ENCODE measurements at places on chromosomes 5 and 9.

DNA sequence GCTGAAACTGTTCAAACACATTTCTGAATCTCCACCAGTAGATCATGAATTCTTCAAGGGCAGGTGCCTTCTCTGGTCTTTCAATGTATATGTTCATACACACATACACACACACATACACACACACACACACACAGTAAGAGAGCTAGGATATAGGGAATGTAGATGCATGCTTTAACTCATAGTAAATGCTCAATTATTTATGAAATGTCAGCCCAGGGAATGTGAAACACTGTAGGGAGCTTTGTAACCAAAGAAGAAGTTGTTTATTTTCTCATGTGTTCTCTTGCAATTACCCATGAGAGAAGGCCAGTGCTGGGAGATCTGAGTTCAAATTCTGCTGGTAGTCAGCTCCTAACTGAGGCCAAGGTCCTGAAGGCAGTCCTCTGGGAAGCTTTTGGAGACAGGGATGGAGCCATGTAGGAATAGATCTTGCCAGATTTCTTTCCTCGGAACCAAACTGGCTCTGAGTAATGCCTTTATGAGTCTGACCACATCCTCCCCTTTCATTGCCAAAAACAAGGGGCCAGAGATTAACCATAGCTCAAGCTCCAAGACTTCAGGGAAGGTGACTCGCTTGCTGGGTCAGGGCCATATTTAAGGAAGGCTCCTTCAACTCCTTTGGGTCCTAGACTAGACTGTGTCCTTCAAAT is 487.0 kb upstream of the TNC start:
- no peak for DNase-seq

GRCh38 chr5:173592050-173592669 is 24.3 kb downstream of the BOD1 start:
- no peak for DNase-seq

GRCh38 chr5:22709743-22710142 is 143.4 kb downstream of the CDH12 start:
- DNase-seq: no peak

GRCh38 chr5:143671021-143671420 is 140.9 kb upstream of the HMHB1 start:
- no peak for DNase-seq

- no peak for DNase-seq
Observed at GRCh38 chr9:94140791-94141790, 56.8 kb downstream of the PTPDC1 start.

- no peak for DNase-seq
Observed at GRCh38 chr9:15944341-15944740, 391.5 kb downstream of the CCDC171 start.

- DNase-seq: no peak
Observed at GRCh38 chr9:92615790-92616189, 54.1 kb downstream of the IPPK start.

- peak; percentile 13 for DNase-seq
Observed at GRCh38 chr9:137128158-137128861, 10.6 kb upstream of the GRIN1 start.

GRCh38 chr5:67806654-67807438 is 408.7 kb upstream of the PIK3R1 start:
- no peak for DNase-seq

GRCh38 chr5:36108758-36109460 is 42.2 kb upstream of the UGT3A2 start:
- DNase-seq: no peak

- DNase-seq: no peak
Observed at GRCh38 chr5:90289837-90290236, 119.7 kb downstream of the CETN3 start.

- no peak for DNase-seq
Observed at GRCh38 chr9:99052815-99053715, 51.8 kb upstream of the TGFBR1 start.

DNA sequence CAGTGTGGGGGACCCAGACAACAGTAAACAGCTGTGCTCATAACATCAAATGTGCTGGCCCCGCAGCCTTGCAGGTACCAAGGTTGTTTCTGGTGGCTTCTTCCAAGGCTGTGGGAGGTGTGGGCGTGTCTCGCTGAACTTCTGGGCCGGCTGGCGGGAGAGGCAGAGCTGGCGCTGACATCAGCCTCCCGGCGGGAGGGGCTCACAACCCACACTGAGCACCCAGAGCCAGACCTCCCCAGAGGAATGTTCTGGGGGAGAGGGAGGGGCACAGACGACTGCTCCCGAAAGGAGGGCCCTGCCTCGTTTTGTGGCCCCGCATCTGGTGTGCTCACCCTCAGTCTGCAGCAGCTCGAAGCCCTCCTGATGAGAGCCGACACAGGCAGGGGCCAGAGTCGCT is 6.9 kb upstream of the SLC12A7 start:
- no peak for DNase-seq

DNA sequence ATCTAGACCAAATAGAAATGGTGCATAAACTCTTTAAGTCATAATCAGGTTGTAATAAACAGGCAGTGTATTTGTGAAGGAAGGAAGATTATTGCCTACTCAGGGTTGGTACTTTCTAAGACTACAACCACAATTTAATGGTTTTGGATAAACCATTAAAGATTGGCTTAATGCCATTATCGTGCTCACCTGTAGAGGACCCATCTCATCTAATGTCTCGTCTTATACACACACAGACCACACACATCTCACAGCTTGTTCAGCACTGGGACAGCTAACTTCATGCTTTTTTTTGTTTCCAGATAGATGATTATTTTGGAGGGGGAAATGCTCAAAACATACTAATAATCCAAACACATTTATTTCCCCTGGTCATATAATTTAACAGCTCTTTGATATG is 175.7 kb upstream of the SLC12A2 start:
- no peak for DNase-seq

- DNase-seq: no peak
Observed at GRCh38 chr9:136546697-136547501, 1.1 kb upstream of the NOTCH1 start.

GRCh38 chr5:6059137-6059800 is 319.1 kb downstream of the MED10 start:
- no peak for DNase-seq

- no peak for DNase-seq
Observed at GRCh38 chr5:159877894-159878448, 38.3 kb upstream of the ADRA1B start.

- peak; percentile 24 for DNase-seq
Observed at GRCh38 chr9:137506702-137507171, 43.5 kb downstream of the PNPLA7 start.

- DNase-seq: peak; percentile 85
Observed at GRCh38 chr9:83622433-83622938, 457 bp upstream of the IDNK start.

GRCh38 chr5:167880420-167880819 is 411.0 kb upstream of the WWC1 start:
- DNase-seq: no peak

DNA sequence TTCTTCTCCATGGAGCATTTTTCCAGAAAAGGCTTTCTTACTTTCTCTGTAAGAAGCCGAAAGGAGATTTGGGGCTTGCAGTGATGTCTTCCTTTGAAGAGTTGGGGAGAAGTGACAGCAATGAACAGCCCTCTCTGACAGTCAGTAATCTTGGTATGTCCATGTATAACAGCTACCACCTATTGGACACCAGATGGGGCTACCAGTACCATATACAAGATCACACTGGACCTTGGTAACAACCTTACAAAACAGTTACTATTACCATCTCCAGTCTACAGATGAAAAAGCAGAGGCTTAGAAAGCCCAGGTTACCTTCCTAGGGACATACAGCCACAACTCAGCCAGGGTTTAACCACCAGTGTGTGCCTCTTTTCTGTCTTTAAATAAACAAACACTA is 272.7 kb upstream of the TRPC7 start:
- no peak for DNase-seq

- no peak for DNase-seq
Observed at GRCh38 chr5:80437326-80437725, 29.5 kb downstream of the ZFYVE16 start.

- DNase-seq: no peak
Observed at GRCh38 chr5:91469517-91470165, 86.5 kb upstream of the ARRDC3 start.

GRCh38 chr5:108084105-108084504 is 297.8 kb downstream of the FBXL17 start:
- DNase-seq: no peak

- DNase-seq: no peak
Observed at GRCh38 chr9:114958021-114958843, 27.8 kb upstream of the TNFSF8 start.

GRCh38 chr5:132752581-132753125 is 5.4 kb downstream of the CCNI2 start:
- DNase-seq: no peak

DNA sequence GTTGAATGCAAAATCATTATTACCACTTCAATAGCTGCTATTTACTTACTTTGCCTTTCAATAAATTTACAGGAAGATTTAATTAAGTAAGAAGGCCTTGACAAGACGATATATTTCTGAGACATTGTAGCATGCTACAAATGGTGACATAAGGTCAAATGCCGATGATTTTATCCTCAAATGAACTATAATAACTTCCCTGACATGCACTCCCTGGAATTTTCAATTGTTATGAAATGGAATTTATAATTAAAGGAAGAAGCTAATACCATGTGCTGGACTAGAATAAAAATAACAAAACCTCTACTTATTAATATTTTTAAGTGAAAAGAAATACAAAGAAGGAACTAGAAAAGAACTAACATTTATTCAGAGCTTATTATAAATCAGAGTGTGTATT is 30.2 kb upstream of the ITGA1 start:
- DNase-seq: no peak

DNA sequence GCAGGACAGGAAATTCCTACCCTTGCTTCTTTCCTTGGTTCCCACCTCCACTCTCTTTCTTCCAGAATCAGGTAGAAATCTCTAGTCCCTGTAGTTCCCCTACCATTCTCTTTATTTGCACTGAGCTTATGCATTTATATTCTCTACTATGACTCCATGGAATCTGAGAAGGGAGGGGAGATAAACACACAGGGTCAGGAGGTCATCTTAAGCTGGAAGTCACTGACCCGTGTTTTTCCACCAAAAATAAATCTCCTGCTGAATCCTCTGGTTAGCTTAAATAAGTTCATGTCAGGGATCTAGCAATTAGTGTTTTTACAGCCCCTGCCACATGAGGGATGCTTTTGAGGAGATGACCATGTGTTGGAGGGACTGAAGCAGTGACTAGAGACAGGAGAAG is 3.7 kb downstream of the ACTL7B start:
- DNase-seq: no peak

GRCh38 chr5:39231705-39232525 is 12.6 kb upstream of the FYB1 start:
- DNase-seq: no peak

GRCh38 chr5:32193591-32193990 is 19.5 kb upstream of the GOLPH3 start:
- no peak for DNase-seq

DNA sequence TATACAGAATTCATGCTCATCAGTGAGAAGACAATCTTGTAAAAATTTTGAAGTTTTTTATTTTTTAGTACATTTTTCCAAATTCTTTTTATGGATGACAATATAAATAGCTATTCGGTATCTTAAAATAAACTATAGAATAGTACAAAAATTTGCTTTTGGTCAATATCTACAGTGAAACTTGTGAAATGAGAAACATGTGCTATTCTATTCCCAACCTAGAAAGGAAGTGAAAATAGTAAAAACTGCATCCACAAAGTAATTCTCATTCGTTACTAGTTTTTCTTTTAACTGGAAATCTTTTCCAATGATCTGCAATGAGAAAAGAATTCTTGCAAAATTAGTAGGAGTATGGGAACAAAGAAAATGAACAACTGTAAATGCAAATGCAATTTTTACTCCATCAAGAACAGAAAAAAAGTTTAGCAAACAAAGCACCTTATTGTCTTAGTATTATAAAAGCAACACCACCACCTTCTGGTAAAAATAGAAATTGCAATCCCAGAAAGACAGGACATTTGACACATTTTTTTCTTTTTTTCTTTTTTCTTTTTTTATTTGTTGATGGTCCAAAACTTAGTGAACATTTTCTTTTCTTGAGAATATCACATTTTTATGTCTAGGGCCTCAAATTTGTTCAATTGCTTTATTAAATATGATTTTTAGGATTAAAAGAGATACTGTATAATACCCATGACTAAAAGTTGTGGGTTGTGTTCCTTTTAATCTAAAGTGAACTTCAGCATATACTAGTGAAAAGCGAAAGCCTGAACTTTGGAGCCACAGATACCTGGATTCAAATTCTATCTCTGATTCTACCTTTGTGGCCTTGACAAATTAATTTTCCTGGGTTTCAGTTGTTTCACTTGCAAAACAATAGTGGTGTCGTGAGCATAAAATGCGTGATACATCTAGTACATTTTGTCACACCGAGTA is 72.3 kb downstream of the SLCO4C1 start:
- DNase-seq: no peak

GRCh38 chr9:2859776-2860379 is 16.0 kb upstream of the PUM3 start:
- DNase-seq: peak; percentile 72

- DNase-seq: no peak
Observed at GRCh38 chr9:26781906-26782305, 110.7 kb downstream of the CAAP1 start.

DNA sequence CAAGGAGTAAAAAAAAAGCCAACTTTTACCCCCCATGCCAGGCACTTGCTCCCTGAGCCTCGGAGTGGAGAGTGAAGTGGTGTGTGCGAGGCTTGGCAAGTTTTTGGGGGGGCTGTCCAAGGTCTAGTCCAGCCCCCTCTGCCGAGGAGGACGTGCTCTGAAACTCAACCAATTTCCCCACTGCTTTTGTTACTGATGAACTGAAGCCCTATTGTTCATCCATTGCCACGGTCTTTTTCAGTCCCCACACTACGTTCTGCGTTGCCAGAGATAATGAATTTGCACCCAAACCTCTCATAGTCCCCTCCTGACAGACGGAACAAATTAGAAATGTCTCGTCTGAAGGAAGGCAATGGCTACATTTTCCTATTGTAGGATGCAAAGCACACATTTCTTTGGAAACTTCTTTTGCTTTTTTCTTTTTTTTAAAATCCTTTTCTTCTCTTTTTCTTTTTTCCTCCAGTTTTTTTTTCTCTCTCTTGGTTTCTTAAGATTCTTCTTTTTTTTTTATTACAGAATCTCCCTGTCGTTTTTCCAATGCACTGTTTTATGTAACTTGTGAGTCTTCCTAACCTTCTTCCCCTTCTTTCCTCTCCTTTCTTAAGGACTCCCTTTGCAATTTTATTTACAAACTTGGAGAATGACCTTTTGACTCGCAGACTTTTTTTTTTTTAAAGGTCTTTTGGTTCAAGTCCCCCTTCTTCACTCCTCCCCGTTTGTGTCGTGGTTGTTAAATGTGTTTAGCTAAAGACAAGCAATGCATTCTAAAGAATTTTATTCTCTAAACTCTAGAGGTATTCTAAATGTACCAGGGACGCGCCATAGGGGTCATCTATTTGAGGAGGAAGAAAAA is 209.5 kb downstream of the MEF2C start:
- DNase-seq: no peak

GRCh38 chr5:102763734-102764133 is 8.6 kb downstream of the PAM start:
- DNase-seq: no peak
